Pulmonary artery endothelial cell (primary cell): ENCODE measurements at places on chromosomes 1 and 21. TPM values are rescaled to one million over a fixed set of nuclear protein-coding genes. Genes with fewer than 3 reads are reported as not detected.

GRCh38 chr1:34858901-34859445 is 576 bp downstream of the SMIM12 start:
- no peak for DNase-seq

The LAD1 gene
- total RNA-seq, result not detected in 2 replicates

- no peak for DNase-seq
Observed at GRCh38 chr1:11414926-11415538, 63.9 kb upstream of the DISP3 start.

DNA sequence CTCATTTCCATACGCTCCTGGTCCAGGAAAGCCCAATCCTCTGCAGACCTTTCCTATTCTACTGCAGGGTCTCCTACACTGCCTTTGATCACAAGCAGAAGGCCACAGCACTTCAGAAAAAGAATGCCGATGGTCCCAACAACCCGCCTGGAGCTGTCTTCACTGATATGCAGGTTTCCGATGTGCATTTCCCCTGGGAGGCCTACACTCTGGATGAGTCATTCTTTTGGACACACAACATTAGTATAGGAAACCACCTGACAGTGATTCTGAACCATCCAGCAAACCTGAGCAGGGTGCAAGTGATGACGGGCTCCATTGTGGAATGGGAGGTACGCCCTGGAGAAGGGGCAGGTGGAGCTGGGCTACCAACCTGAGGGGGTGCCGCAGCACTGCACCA is 15.0 kb downstream of the PCAT6 start:
- DNase-seq, result no peak

GRCh38 chr1:68904477-68904876 is 407.6 kb upstream of the DEPDC1 start:
- DNase-seq, result no peak

The PTAFR gene
- total RNA-seq, result 0.20 and 0.21 TPM in 2 replicates

- DNase-seq, result no peak
Observed at GRCh38 chr1:29783508-29784275, 547.4 kb downstream of the PTPRU start.

GRCh38 chr1:23249787-23250454 is 32.6 kb upstream of the HTR1D start:
- no peak for DNase-seq

The OR2L2 gene
- 0.07 TPM in 1 of 2 replicates, not detected in the other for total RNA-seq

The RHD gene
- total RNA-seq, result not detected in 2 replicates

The DISP3 gene
- 0.07 TPM in 2 replicates for total RNA-seq

GRCh38 chr1:212775241-212775640 is 16.3 kb downstream of the NSL1 start:
- no peak for DNase-seq

DNA sequence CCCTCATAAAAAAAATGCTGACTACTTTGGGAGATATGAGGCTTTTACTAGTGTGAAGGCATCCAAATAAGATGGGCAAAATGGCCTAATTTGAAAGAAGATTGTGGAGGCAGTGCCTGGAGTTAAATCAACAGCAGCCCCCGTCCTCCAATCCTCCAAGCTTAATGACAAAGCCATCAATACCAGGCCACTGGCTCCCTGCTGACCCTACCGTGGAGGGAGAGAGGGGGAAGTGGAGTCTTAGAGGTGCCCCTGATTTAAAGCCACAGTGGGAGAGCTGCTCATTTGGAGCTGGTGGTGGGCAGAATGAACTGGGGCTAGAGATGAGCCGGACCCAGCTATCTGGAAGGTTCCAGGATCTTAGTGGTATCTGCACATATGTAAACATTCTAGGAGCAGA is 24.3 kb upstream of the KNCN start:
- DNase-seq, result no peak

The MED8 gene
- 44.1 and 60.8 TPM in 2 replicates for total RNA-seq

DNA sequence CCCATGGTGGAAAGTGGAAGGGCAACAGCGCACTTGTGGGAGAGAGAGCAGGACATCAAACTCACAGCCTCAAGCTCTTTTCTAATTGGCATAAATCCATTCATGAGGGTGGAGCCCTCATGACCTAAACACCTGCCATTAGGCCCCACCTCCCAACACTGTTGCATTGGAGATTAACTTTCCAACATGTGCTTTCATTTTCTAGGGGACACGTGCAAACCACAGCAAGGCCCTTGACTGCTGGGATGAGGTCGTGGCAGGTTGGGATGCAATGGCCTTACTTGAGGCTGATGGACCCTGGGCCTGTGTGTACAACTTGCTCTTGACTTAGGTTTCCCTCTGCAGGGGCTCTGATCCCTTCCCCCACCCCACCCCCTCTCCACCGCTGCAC is 35.9 kb upstream of the NEK2 start:
- no peak for DNase-seq
